Fibroblast of skin of left quadriceps (primary cell): ENCODE measurements at places on chromosomes 2 and 18.

GRCh38 chr2:227033471-227034148, 130.4 kb downstream of the COL4A4 start:
- peak; percentile 5 for DNase-seq

DNA sequence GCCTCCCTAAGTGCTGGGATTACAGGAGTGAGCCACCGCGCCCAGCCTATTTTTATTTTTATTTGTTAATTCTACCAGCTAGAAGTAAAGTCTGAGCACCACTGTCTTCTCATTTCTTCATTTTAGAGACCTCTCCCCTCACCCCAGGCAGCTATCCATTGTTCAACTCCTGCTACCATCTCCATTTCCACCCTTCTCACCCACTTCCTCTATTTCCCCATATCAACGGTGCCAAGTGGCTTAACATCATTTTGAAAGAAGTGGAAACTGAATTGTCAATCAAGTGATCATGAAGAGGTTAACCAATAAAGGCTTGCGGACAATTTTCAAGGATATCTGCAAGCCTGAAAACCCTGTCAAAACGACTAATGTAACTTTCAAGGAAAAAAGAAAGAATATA, 323.1 kb downstream of the NBAS start:
- DNase-seq, result no peak

GRCh38 chr2:188720811-188721605, 253.2 kb upstream of the COL3A1 start:
- DNase-seq, result no peak

DNA sequence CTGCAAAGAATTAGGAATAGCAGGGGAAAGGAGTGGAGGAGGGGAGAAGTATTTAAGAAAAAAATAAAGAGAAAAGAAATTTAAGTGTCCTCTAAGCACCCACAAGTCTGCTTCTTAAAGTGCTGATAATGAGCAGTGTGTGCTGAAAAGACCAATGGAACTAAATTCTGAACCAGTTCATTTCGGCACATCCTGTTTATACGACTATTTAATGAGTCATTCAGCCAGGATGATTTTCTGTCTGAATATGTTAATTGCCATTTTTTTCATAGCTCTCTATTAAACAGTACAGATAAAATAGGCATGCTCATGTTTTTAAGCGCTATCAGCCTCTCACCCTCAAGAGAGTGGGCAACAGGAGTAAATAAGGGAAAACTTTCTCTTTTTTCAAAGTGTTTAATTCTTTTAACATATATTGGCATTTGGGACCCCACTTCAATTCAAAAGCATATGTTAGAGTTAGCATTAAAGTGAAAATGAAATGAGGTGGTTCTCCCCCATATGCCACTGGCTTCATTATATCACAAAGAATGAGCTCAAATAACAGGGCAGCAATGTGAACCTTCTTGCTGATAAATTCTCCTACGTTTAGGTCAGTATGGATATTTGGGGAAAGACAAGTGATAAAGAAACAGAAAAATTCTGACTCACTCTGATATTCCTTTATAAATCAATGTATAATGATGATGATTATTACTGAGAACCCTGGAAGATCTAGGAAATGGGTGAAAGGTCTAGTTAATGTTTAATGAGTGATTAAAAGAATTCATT, 87.5 kb downstream of the TCF4 start:
- peak; percentile 78 for DNase-seq

- DNase-seq, result no peak
Measured at GRCh38 chr2:239502430-239503186, 101.8 kb upstream of the HDAC4 start.

- DNase-seq, result no peak
Measured at GRCh38 chr18:10490401-10491165, 35.2 kb upstream of the NAPG start.

- peak; percentile 49 for DNase-seq
Measured at GRCh38 chr18:55781481-55781957, 193.5 kb upstream of the TCF4 start.

- no peak for DNase-seq
Measured at GRCh38 chr18:24930478-24930877, 421.5 kb downstream of the ZNF521 start.

DNA sequence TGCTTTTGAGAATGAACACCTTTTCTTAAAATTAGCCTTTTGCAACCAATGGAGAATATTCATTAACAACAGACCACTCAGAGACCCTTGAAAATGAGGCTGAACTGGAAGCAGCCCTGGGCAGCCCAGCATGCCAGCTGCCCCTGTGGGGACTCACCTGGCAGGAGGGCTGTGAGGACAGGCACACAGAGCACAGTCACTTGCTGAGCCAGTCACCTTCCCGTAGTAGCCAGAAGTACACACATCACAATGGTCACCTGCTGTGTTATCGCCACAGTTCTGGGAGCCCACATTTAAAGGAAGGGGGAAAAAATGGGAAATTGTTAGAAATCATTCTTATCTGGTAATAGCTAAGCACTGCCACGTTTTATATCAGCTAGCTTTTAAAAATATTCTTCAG, 115.5 kb downstream of the LAMA1 start:
- DNase-seq, result no peak

- DNase-seq, result no peak
Measured at GRCh38 chr2:230097424-230097823, 28.7 kb upstream of the SLC16A14 start.

GRCh38 chr2:61993422-61994024, 88.0 kb downstream of the COMMD1 start:
- peak; percentile 12 for DNase-seq

DNA sequence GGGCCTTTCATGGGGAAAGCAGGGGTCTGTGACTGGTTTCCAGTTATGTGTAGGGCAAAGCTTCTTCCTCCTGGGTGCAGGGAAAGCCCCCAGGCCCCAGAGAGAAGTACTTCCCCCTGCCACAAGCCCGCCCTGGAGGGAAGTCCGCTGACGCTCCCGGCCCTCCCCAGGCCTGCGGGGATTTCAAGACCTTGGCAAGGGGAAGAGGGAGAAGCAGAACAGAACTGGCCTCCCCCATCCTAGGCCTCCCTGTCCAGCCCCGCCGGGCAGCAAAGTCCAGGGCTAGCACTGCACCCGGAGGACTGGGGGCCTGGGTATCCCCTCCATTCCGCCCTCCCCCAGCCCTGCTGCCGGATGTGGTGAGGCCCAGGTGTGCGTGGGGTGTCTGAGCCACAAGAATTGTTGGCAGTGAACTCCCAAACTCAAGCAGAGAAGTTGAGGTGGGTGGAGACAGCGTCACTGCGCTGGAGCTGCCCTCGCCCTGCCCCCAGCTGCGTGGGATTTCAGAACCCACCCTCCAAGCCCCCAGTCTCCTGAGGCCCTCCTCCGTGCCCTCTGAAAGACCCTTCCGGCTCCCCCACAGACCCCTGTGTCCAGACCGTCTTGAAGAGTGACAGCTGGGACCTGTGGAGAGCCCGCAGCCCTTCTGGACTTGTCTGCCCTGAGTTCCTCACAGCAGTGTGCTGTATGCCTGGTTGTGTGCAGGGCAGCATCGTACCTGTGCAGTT, 1.1 kb upstream of the DUSP2 start:
- DNase-seq, result no peak

GRCh38 chr2:58432491-58433170, 191.5 kb upstream of the FANCL start:
- DNase-seq, result no peak

GRCh38 chr2:112641701-112642100, 4.0 kb upstream of the SLC20A1 start:
- DNase-seq, result no peak

- no peak for DNase-seq
Measured at GRCh38 chr2:158120664-158121641, 19.3 kb downstream of the UPP2 start.

DNA sequence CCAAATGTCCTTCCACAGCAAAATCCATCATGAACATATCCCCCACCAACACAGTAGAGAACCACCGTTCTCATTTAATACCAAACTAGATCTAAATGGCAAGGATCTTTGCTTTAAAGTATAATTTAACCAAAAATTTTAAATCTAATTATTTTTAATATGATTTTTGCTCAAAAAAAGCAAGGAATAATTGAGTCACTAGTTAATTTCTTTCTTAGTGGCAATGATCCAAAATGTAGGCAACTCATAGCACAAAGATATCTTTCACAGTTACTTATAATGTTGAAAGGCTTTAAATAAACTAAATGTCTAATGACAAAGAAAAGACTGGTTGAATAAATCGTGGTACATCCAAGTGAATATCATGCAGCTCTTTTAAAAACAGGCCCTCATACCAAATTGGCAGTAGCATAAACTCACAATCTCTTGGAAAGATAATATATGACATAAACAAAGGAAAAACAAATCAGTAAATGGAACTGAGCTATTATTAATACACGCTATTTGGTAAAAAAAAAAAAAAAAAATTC, 20.3 kb downstream of the PTPN2 start:
- no peak for DNase-seq

DNA sequence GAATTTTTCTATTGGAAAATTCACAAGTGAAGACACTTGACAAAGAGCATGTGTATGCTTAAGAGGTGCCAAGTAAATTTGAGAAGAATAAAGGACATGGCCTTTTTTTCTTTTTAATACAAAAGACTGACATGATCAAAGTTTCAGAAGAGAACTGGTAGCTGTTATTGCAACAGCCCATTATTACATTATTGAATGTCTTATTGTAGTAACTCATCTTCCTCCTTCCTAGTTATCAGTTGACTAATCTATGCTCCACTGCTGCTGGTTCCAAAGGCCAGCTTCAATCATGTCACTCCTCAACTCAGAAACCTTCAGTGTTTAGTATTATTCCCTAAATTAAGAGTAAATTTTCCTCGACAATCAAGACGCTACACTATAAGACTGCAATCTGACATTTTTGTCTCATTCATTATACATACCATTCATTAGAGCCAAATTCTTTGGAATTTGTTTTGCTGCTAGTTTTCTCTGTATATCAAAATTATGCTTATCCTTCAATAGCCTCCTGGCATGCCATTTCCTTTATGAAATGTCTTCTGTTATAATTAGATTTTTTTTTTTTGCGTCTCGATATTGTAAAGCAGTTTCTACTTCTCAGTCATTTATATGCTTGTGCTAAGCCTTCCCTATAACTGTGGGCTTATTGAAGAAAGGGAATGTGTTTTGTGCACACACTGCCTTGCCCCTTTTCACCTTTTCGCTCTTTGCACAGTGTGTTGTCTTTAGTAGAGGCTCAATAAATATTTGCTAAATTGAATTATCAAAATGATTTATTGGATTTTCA, 27.9 kb downstream of the ITGA4 start:
- DNase-seq, result no peak

- no peak for DNase-seq
Measured at GRCh38 chr18:22110461-22110924, 58.9 kb upstream of the GATA6 start.

GRCh38 chr18:22345718-22346117, 72.0 kb downstream of the CTAGE1 start:
- no peak for DNase-seq

GRCh38 chr18:26893996-26894395, 28.5 kb upstream of the AQP4 start:
- no peak for DNase-seq

GRCh38 chr2:133833746-133834145, 265.5 kb upstream of the NCKAP5 start:
- no peak for DNase-seq

- no peak for DNase-seq
Measured at GRCh38 chr2:179429060-179429471, 164.4 kb upstream of the SESTD1 start.

DNA sequence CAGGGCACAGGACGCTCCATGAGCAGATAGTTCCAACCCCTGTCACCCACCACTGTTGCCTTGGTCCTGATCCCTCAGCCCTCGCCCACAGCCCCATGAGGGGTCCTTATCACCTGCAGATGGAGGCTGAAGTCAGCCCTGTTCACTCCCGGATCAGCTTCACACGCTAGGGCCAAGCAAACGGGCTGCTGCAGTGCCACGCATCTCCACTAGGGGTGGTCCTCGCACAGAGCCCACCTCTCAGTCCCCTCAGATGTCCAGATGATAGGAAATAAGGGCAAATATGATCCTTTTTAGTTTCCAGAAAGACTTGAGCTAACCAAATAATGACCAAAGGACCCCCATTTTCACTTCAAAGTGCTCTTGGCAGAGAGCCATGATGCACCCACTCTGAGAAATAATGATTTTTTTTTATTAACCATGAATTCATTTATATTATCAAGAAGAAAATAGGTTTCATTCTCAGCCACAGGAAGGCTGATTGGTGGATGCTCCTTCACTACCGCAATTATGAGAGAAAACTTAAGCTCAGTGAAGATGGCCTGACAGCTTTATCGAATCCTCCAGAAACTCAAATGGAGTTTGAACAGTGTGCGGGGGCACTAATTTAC, 71.9 kb upstream of the KLHL29 start:
- no peak for DNase-seq

- no peak for DNase-seq
Measured at GRCh38 chr2:231545105-231545902, 15.1 kb upstream of the NMUR1 start.

- DNase-seq, result no peak
Measured at GRCh38 chr2:38129987-38130386, 54.0 kb upstream of the CYP1B1 start.

DNA sequence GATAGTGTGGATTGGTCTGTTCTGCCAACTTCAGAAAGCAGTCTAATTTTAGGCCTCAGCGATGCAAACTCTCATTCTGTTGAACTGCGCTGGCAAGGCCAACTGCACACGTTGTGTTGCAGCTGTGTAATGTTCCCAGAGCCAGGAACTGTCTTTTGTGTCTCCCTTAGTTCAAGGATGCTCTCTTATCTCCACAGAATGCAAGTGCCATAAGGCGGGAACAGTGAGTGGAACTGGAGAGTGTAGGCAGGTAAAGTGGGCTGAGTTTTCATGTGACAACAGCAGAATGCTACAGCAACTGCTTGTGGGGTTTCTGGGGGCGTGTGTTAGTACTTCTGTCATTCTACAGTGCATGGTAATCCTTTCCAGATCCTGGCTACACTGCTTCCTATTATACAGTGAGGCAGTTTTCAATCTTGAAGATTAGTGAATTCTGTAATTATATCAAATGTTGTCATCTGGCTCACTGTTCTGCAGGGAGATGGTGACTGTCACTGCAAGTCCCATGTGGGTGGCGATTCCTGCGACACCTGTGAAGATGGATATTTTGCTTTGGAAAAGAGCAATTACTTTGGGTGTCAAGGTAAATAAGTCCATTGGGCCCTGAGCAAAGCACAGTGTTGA, 125.8 kb downstream of the LAMA3 start:
- DNase-seq, result no peak

DNA sequence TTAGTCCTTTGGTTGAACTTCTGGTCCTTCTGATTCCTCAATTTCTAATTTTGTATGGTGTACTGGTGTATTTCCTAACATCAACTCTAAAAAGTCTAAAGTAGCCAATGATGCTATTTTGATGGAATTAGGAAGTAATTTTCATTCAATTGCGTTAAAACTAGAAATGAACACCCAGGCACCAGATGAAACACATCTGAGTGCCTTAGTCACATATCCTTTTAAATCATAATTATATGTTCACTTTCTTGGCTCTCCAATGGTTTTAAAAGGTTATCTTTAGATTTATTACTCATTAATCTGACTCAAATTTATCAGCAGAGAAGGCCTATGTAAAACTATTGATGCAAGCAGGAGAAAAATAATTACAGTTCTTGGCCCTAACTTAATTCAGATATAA, 119.7 kb downstream of the GAREM1 start:
- DNase-seq, result peak; percentile 46
